ENCODE measurements at places on chromosomes 6 and 20.
A peak's percentile ranks its signal among the peaks of the same experiment; 100 is the strongest.

DNA sequence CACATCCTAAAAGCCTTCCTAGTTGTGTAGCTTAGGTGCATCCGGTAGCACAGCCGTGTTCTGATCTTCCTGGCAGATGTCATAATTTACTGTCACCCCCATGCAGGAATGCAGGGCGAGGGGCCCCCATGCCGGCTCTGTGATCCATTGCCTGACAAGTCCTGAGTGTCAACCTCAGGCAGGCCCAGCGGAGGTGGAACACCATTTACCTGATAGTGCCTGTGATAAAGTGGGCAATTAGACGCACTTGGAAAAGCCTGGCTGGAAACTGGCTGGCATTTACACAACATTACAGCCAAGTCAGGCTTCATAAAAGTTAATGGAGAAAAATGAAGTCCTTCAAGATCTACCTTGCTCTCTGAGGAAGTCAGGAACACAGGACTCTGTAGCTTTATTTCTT lies 521.4 kb upstream of the JAG1 start:
- no peaks in the 10 kb centered on the region for H3K36me3 ChIP-seq
- no peak overlapping the region for H3K4me3 ChIP-seq
- no peaks in the 10 kb centered on the region for H3K4me1 ChIP-seq
- no peaks in the 10 kb centered on the region for H3K27me3 ChIP-seq
- no peak overlapping the region for H3K27ac ChIP-seq

DNA sequence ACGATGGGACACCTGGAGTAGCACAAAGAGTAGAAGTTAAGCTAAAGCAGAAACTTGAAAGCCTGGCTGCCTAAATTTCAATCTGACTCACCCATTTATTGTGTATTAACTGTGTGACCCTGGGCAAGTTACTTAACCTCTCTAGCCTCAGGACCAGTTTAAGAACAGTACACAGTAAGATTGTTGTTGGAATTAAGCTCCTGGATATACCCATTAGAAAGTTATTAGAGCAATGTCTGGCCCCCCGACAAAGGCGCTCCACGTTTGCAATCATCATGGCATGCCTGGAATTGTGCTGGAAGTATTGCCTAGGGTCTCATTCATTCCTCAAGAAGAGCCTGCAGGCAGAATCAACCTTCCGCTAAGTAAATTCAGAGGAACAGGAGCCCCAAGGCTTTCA lies 1.4 kb downstream of the SDC4 start:
- no peak overlapping the region for H3K27ac ChIP-seq
- H3K36me3 ChIP-seq: no peaks in the 10 kb centered on the region
- no peaks in the 10 kb centered on the region for H3K4me1 ChIP-seq
- H3K27me3 ChIP-seq: no peaks in the 10 kb centered on the region
- DNase-seq: no peak
- no peak overlapping the region for H3K4me3 ChIP-seq

DNA sequence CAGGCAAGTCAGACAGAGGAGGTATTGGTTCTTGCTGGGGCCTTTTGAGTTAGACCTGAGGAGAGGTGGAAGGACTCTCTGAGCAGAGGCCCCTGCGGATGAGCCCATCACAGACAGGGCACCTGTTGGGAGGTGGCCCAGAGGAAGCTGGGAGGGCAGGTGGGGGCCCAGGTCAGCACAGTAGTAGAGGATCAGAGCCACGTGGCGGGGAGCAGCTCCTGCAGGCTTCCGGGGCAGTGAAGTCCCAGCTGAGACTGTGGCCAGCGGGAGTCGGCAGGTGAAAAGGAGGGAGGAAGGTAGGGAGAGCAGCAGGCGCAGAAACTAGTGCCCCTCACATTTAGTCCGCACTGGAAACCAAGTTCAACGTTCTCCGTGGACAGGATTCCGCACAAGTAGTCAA lies 61.8 kb downstream of the RSPH3 start:
- H3K4me3 ChIP-seq: no peak overlapping the region
- H3K27me3 ChIP-seq: no peaks in the 10 kb centered on the region
- no peak overlapping the region for H3K27ac ChIP-seq
- no peaks in the 10 kb centered on the region for H3K4me1 ChIP-seq

DNA sequence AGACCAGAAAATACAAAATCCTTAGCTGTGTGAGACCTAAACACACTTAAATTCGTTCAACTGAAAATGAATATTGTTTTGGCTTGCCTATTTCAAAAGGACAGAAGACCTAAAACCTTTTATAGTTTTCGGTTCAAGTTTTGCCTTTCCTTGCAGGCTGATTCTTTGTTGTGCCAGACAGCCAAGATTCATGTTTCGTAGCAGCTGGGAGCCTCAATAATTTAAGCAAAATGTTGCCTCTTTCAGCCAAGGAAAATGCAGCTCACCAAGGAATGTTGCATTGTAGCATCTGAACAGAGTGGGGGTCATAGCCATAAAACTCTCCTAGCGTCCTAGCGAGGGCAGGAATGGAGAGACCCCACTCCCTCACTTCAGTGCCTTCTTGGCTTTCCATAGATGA lies 92.3 kb upstream of the INSM1 start:
- H3K4me1 ChIP-seq: no peaks in the 10 kb centered on the region
- no peak for DNase-seq
- no peak overlapping the region for H3K4me3 ChIP-seq
- H3K27me3 ChIP-seq: peaks cover 9% of the 10 kb centered on the region
- H3K36me3 ChIP-seq: no peaks in the 10 kb centered on the region

GRCh38 chr6:170374571-170375444 lies 68.2 kb downstream of the FAM120B start:
- peaks cover 32% of the 10 kb centered on the region for H3K36me3 ChIP-seq
- no peaks in the 10 kb centered on the region for H3K27me3 ChIP-seq
- H3K4me3 ChIP-seq: no peak overlapping the region
- no peak for DNase-seq
- no peak overlapping the region for H3K27ac ChIP-seq

GRCh38 chr6:25635886-25636317 lies 16.1 kb upstream of the SCGN start:
- H3K27me3 ChIP-seq: no peaks in the 10 kb centered on the region
- H3K4me1 ChIP-seq: no peaks in the 10 kb centered on the region
- no peak for DNase-seq
- H3K36me3 ChIP-seq: no peaks in the 10 kb centered on the region
- H3K4me3 ChIP-seq: no peak overlapping the region
- H3K27ac ChIP-seq: no peak overlapping the region

- no peak for DNase-seq
- no peaks in the 10 kb centered on the region for H3K36me3 ChIP-seq
- H3K27me3 ChIP-seq: peaks cover 19% of the 10 kb centered on the region
- no peak overlapping the region for H3K4me3 ChIP-seq
These were observed 146.4 kb upstream of the PROKR2 start for GRCh38 chr20:5463007-5463686.

DNA sequence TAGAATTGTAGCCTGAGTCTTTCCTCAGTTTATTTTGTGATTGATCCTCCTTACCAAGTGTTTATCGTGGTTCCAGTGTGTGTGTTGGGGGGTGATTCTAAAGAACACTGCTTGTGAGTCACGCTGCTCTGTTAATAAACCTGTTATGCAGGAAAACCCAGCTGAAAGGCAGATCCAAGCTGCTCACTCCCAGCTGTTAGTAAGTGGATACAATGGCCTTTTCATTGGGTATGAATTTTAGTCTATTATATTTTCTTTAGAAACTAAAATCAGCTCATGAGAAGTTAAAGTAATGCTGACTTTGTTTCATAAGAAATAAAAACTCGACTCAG lies 12.2 kb upstream of the DSTN start:
- DNase-seq: no peak
- peaks cover 2% of the 10 kb centered on the region for H3K4me1 ChIP-seq
- H3K27ac ChIP-seq: no peak overlapping the region
- H3K27me3 ChIP-seq: no peaks in the 10 kb centered on the region
- H3K36me3 ChIP-seq: no peaks in the 10 kb centered on the region

GRCh38 chr6:43717822-43718221 lies 30.2 kb upstream of the MRPS18A start:
- H3K4me3 ChIP-seq: no peak overlapping the region
- no peak overlapping the region for H3K27ac ChIP-seq
- peaks cover 33% of the 10 kb centered on the region for H3K27me3 ChIP-seq
- H3K4me1 ChIP-seq: no peaks in the 10 kb centered on the region
- H3K36me3 ChIP-seq: no peaks in the 10 kb centered on the region

GRCh38 chr20:13458860-13459451 lies 179.8 kb downstream of the TASP1 start:
- no peaks in the 10 kb centered on the region for H3K27me3 ChIP-seq
- H3K4me3 ChIP-seq: no peak overlapping the region
- no peaks in the 10 kb centered on the region for H3K4me1 ChIP-seq
- H3K27ac ChIP-seq: no peak overlapping the region
- H3K36me3 ChIP-seq: no peaks in the 10 kb centered on the region
- DNase-seq: no peak

- H3K27me3 ChIP-seq: no peaks in the 10 kb centered on the region
These were observed 1588.0 kb downstream of the GRIK2 start for GRCh38 chr6:102981490-102982015.

GRCh38 chr6:37277001-37277409 lies 19.1 kb upstream of the TMEM217 start:
- no peak overlapping the region for H3K4me3 ChIP-seq
- no peak for DNase-seq
- H3K36me3 ChIP-seq: peaks cover 32% of the 10 kb centered on the region
- H3K27ac ChIP-seq: no peak overlapping the region
- peaks cover 11% of the 10 kb centered on the region for H3K4me1 ChIP-seq

- no peaks in the 10 kb centered on the region for H3K27me3 ChIP-seq
- peaks cover 67% of the 10 kb centered on the region for H3K4me1 ChIP-seq
- H3K36me3 ChIP-seq: no peaks in the 10 kb centered on the region
- peak overlapping the region; percentile 20 for H3K4me3 ChIP-seq
These were observed 7.1 kb downstream of the MAP3K5 start for GRCh38 chr6:136784910-136785746.

- no peaks in the 10 kb centered on the region for H3K36me3 ChIP-seq
- H3K4me1 ChIP-seq: no peaks in the 10 kb centered on the region
- H3K27ac ChIP-seq: no peak overlapping the region
- H3K27me3 ChIP-seq: no peaks in the 10 kb centered on the region
- no peak overlapping the region for H3K4me3 ChIP-seq
- no peak for DNase-seq
These were observed 5.6 kb upstream of the ADGRF1 start for GRCh38 chr6:47047479-47048407.

DNA sequence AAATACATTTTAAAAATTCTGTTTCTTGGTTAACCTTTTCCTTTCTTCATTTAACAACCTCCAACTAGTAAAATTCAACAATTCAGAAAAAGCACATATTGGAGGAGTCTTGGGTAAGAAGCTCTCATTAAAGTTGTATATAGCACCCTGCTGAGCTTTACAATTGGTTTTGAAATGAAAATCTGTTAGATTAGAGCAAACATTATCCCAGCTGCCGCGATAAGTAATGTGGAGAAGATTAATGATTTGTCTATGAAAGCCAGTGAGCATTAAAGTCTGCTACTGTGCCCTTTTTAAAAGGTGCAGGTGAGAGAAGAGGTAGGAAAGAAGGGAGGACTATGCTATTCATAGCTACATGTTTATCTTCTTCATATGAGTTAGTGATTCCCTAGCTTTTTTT lies 201.5 kb downstream of the ZFAND3 start:
- no peak overlapping the region for H3K27ac ChIP-seq
- no peaks in the 10 kb centered on the region for H3K4me1 ChIP-seq
- H3K4me3 ChIP-seq: no peak overlapping the region
- no peaks in the 10 kb centered on the region for H3K36me3 ChIP-seq
- DNase-seq: no peak

DNA sequence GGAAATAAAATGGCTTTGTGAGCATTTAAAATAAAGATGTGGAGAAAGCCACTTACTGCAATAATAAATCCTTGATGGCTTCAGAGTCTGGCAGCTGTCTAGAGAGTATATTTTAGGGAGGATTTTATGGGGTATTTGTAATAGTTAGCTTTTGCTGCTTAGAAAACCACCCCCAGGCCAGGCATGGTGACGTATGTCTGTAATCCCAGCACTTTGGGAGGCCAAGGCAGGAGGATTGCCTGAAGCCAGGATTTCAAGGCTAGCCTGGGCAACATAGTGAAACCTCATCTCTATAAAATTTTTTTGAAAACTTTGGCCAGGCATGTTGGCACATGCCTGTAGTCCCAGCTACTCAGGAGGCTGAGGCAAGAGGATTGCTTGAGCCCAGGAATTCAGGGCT lies 63.8 kb downstream of the ISM1 start:
- no peak for DNase-seq
- H3K27ac ChIP-seq: no peak overlapping the region
- H3K4me1 ChIP-seq: no peaks in the 10 kb centered on the region
- no peaks in the 10 kb centered on the region for H3K36me3 ChIP-seq
- H3K27me3 ChIP-seq: no peaks in the 10 kb centered on the region

DNA sequence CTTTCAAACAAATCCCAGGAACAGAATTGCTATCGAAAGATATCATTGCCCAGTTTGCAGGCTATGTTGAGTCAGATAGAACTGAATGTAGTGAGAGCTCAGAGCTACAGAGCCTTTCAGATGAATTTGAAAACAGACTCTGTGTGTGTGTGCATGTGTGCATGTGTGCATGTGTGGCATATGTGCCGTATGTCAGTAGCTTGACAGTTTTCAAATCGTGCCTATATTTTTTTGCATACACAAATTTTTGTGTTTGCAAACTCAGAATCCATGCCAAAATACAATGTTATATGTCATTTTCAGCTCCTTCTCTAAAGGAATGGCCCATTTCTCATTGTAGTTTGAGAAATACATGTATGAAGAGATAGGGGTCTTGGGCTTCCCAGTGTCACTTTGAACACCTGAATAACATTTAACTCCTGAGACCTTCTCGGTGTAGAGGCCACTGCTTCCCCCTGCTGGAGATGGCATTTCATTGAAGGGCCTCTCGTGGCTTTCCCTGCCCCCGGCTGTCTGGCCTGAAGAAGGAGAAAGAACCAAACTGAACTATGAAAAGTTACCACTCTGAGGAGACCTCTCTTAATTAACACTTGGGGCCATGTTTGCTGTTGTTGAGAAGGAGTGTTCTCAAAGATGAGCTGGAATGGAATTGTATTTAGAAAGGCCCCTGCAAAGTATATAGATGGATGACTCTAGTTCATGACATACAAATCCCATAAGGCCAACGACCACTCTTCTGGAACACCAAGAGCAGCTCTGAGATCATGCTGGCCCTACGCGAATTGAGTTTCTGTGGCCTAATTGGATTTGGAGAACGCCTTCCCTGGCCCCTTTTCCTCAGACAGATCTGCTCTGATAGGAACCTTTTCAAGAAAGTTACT lies 58.7 kb downstream of the VAPB start:
- peaks cover 9% of the 10 kb centered on the region for H3K36me3 ChIP-seq
- H3K27ac ChIP-seq: no peak overlapping the region
- peak; percentile 53 for DNase-seq
- H3K27me3 ChIP-seq: no peaks in the 10 kb centered on the region
- no peaks in the 10 kb centered on the region for H3K4me1 ChIP-seq
- H3K4me3 ChIP-seq: no peak overlapping the region

GRCh38 chr20:59064214-59064722 lies 21.7 kb upstream of the PRELID3B start:
- no peak overlapping the region for H3K4me3 ChIP-seq
- DNase-seq: no peak
- H3K36me3 ChIP-seq: no peaks in the 10 kb centered on the region
- H3K4me1 ChIP-seq: no peaks in the 10 kb centered on the region

GRCh38 chr6:168313431-168314011 lies 6.1 kb downstream of the DACT2 start:
- H3K27me3 ChIP-seq: peaks cover 24% of the 10 kb centered on the region
- no peak for DNase-seq
- H3K4me3 ChIP-seq: no peak overlapping the region
- H3K4me1 ChIP-seq: no peaks in the 10 kb centered on the region

- H3K27ac ChIP-seq: no peak overlapping the region
- no peaks in the 10 kb centered on the region for H3K4me1 ChIP-seq
- no peaks in the 10 kb centered on the region for H3K36me3 ChIP-seq
- H3K27me3 ChIP-seq: no peaks in the 10 kb centered on the region
- no peak overlapping the region for H3K4me3 ChIP-seq
- DNase-seq: no peak
These were observed 140.5 kb upstream of the OPRM1 start for GRCh38 chr6:153898360-153899059.
